ENCODE measurements at places on chromosomes 5 and 9.
A peak's percentile ranks its signal among the peaks of the same experiment; 100 is the strongest.

DNA sequence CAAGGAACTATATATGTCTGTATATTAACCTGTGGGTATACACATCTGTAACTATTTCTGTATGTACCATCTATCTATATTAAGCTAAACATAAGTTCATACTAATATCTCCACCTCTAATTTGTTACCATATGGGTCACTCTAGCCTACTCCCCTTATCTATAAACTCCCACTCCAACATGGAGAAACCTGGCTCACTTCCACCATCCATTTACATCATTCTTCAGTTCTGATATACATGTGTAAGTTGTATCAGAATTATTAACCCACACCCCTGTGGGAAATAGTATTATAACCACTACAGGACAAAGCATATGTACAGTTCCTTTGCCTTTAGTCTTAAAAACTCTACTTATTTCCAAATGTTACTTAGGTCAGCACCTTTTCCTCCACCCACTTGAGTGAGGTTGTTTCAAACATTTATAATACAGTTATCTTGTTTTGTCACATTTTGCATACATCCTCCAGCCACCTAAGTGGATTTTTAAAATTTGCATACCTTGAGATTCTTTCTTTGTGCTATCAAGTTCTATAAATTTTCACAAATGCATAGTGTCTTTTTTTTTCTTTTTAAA is 10.6 kb downstream of the NDFIP1 start:
- no peak for DNase-seq

- DNase-seq = no peak
These were observed 1034.0 kb downstream of the TLE4 start for GRCh38 chr9:80605793-80606192.

DNA sequence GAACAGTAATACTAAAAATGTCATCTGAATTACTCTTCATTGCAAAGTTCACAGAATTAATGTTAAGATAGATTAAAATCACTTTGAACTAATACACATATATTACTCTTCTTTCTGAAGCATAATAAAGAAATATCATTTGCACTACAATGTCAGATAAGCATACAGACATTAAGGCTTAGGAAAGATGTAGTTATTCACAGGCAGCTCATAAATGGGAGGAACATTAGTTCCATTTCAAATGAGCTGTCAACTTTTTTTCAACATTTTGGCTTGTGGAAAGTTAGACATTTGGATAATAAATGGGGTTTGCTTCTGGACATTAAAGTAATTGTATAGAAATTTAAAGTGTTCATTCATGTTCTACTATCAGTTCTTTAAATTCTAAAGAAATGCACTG is 6.3 kb downstream of the FGF10 start:
- DNase-seq = no peak

DNA sequence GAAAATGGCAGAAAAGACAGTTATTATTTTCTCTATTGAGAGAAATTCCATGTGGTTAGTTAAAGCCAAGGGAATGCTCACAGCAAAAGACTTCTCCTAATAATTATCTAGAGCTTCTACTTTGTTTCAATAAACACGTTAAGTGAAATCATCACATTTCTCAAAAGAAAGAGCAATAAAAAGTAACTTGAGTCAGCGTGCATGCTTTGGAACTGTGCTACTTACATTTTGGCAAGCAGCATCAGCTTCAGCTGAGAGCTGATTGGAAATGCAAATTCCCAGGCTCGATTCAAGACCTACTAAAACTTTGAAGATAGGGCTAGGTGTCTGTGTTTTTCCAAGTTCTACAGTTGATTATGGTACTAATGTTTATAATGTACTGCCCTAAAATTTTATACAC is 132.1 kb downstream of the CDH18 start:
- no peak for DNase-seq

- no peak for DNase-seq
These were observed 85.8 kb downstream of the FGF1 start for GRCh38 chr5:142600092-142600491.

- DNase-seq = no peak
These were observed 12.3 kb downstream of the GFPT2 start for GRCh38 chr5:180340856-180341255.

DNA sequence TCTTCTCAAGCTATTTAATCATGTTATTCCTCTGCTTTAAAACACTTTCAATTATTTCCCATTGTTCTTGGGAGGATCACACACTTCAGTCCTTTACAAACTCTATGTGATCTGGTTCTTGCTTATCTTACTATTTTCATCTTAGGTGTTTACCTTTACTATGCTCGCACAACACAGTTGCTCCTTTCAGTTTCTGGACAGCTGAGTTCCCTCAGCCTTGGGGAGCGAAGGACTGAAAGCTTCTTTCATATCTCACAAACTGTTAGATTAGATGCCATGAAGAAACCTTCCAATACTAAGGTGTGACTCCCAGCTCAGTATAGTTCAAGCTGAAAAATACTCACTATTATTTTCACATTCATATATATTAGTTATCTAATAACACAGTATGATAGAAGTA is 117.9 kb downstream of the CDC42SE2 start:
- no peak for DNase-seq

- DNase-seq = no peak
These were observed 27.3 kb downstream of the PROP1 start for GRCh38 chr5:177968661-177969211.

DNA sequence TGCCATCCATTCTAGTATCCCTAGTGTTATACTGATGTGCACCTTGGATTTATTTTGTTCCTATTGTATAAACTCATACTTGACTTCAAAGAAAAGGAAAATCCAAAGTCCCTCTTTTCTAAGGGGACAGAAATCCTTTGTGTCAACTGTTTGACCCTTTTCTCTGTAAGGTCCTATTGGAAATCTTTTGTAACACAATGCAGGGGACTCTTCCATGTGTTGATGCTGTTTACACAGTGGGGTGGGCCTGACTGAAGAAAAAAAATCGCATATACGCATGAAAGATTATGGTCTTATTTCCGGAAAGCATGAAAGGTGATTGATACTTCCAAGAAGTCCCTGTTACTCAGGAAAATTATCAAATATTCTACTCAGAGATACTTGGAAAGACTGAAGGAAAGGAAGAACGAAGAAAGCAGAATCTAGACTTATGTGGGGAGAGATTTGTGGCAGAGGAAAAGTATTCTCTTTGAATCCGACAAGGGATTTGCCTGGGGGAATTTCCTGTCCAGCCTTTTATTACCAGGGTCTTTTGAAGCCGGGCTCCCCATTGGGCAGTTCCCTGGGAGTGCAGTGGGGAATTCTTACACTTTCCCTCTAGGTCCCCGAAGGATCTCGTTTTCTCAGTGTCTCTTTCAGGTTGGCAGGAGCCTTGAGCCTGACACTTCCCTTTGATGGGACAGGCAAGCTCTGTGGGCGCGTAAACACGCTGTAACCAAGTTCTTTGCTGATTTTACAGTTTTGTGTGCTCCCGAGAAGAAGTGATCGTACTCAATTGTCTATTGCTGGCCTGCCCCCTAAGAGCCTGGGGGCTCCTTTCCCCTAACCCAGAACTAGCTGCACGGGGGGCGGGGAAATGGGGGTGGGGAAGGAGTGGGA is 779 bp upstream of the VCAN start:
- no peak for DNase-seq

- peak; percentile 82 for DNase-seq
These were observed 201.2 kb downstream of the ADAMTS12 start for GRCh38 chr5:33690374-33691135.

DNA sequence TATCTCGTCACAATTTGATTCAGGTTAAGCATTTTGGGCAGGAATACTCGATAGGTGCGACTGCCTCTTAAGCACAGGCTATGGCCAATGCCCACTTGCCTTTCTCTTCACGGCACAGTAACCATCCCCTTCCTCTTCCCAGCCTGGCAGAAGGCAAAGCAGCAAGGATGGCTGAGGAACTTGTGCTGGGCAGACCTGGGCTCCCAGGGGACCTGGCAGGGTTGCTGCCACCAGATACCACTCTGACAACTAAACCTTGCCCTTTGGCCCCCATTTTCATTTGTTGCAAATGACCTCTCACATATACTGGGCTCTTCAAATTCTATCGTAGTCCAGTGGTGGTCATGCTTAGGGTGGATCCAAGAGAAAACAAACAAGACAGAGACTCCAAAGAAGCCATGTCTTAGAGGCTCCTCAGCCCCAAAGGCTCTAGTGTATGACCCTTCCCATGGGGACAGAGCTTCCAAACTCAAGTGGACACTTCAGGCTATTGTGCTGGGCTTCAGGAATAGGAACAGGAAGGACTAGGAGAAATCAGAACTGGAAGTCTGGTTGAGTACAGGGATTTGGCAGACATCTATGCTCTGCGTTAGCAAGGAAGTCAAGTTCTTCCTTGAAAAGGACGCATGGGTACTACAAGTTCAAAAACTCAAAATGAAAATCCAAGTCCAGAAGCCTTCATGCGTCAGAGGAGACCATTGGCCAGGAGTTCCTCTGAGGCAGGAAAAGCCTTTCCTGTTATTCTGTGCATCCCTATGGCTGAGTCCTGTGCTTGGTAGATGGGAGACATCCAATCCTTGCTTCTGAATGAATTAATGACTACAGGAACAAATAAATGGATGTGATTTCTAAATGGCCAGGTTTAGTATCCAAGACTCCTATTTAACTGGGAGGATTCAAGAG is 64.6 kb upstream of the PLPP1 start:
- no peak for DNase-seq

DNA sequence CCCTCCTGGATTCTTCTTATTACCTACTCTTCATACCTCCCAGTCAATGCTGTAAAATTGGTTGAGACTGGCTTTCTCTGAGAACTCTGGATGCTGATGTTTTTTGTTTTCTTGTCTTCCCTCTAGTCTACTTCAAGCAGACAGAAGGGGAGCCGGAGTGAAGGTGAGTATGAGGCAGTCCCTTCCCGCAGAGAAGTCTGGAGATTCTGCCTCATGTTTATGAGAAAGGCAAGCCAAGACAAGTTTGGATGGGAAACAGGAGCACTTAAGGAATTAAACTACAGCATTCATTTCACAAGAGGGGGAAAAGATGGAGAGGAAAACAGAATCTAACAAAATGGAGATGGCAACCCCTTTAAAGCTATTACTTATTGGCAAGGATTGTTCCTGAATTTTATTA is 246.1 kb downstream of the TRIM32 start:
- DNase-seq = no peak

DNA sequence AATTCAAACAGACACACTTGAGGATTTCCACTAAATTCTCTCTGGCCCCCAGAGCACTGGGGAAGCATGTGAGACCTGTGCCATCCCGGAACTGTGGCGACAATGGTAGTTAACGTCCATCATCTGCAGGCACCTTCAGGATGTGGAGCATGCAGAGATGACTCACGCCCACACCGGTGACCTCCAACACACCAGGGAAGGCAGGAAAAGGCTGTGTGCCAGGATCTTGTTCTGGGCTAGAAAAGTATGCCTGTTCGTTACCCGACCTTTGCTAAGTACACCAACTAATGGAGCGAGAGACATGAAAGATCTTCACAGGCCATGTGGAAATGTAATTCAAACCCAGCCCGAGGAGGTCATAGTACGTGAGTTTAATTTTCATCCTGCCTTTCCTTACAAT is 208.8 kb downstream of the MELK start:
- no peak for DNase-seq

DNA sequence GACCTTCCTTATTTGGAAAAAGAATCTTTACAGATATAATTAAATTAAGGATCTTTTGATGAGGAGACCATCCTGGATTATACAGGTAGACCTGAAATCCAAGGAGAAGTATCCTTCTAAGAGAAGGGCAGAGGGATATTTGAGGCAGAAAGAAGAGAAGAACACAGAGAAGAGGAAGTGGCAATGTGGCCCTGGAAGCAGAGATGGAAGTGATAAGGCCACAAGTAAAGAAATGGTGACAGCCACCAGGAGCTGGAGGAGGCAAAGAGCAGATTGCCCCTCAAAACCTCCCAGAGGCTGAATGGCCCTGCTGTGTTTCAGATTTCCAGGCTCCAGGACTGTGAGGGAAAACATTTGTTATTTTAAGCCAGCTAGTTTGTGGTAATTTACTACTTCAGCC is 93.0 kb upstream of the ANKRD55 start:
- no peak for DNase-seq

DNA sequence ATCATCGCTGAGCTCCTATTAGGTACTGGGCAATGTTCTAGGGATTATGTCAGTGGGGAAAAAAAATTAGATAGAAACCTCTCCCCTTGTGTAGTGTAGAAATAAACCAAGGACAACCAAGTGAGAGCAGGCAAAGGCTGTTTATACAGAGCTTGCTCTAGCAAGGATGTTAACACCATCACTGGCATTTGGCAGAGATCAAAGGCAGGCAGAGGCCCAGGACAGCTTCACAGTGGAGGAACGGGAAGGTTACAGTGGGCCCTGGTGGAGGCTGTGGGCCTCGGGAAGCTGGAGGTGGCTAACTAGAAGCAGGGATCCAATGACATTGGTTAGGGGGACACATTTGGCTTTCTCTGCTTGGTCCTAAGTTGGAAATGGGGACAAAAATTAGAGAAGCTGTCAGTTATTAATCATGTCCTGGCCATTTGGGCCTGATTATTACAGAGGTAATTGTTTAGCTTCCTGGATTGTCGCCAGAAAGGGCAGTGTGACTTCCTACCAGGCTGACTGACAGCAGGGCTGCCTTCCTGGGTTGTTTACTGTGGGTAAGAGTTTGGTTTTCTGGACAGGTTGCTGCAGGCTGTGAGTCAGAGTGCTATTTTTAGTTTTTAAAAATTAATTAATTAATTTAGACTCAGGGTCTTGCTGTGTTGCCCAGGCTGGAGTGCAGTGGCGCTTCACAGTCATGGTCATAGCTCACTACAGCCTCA is 259.3 kb downstream of the ROR2 start:
- no peak for DNase-seq

GRCh38 chr9:94855903-94856302 is 129.4 kb downstream of the AOPEP start:
- DNase-seq = no peak

GRCh38 chr9:4596165-4596922 is 65.8 kb upstream of the PLPP6 start:
- DNase-seq = no peak

GRCh38 chr5:174420651-174421407 is 303.6 kb upstream of the MSX2 start:
- no peak for DNase-seq

DNA sequence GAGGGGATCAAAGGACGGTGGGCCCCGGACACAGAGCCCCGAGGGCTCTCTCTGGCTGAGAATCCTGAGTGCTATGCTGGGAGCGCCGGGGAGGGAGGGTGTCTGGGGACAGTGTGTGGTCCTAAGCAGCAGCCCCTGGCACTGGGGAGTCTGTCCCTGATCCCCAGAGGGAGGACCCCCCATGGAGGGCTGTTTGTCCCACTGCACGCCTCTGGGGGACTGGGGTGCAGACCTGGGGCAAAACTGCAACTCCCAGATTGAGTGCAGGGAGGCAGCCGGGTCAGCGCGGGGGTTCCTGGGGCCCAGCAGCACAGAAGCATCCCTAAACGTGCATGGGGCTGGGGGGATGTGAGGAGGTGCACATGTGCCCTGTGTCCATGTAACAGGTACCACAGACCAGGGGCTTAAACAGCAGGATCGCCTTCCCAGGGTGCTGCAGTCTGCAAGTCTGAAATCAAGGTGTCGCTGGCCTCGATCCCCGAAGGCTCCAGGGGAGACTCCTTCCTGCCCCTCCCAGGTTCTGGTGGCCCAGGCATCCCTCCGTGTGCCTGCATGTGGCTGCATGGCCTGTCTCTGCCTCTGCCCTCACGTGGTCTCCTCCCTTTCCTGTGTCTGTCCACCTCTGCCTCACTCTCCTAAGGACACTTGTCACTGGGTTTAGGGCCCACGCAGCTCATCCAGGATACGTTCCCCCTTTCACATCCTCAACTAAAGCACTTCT is 35.9 kb upstream of the IRX4 start:
- no peak for DNase-seq

- no peak for DNase-seq
These were observed 226.0 kb upstream of the DMAC1 start for GRCh38 chr9:8025551-8025950.

- peak; percentile 11 for DNase-seq
These were observed 218.3 kb upstream of the GLRA1 start for GRCh38 chr5:152142840-152143469.

All from AG09319 (cell line).